ENCODE measurements at places on chromosomes 5 and 9.

GRCh38 chr5:68169903-68170302 lies 45.7 kb upstream of the PIK3R1 start:
- no peak for DNase-seq

DNA sequence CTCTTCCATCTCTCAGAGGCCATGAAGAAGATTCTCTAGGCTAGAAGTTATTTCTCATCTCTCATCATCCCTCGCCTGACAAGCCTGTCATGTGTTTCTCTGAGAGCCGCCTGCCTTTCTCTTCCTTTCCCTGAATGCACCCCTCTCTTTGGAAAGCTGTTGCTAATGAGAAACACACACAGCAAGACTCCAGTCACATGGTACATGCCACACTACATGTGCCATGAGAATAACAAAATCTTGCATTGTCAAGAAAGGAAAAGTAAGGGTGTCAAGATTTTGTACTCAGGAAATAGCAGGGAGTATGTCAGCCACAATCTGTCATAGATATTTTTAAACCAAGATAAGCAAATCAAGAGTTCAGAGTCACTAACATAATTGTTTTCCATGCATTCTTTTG lies 8.9 kb downstream of the AGXT2 start:
- DNase-seq = no peak

DNA sequence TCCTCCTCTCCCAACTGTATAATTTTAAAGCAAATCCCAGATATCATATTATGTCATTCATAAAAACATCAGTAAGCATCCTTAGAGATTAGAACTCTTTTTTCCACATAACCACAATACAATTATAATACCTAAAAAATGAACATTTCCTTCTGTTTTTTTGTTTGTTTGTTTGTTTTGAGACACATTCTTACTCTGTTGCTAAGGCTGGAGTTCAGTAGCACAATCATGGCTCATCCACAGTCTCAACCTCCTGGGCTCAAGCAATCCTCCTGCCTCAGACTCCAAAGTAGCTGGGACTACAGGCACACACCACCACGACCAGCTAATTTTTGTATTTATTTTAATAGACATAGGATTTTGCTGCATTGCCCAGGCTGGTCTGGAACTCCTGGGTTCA lies 8.0 kb downstream of the F2R start:
- no peak for DNase-seq

DNA sequence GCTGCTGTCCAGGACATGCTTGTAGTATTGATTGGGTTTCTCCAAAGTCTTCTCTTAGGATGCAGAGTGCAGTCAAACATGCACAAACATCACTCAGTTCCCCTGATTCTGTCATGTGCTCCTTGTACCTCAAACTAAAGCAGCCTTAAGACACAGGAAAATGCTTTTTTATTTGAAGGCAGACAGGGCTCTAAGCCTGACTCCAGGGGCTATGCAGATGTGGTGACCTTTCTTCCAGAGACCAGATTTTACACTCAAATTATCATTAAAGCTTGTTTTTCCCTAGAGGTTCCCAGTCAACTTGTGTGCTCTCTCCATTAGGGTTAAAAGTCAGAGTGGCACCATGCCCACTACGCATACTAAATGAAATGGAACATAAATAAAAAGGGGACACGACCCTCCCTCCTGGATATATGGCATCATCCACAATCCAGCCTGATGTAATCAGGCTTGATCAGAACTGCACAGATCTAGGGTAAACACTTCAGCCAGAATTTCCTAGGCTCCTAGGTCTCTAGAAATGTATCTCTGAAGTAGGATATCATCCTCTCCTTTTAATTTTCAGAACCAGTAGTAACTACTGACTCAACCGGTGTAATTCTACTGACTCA lies 771.1 kb downstream of the NR2F1-AS1 start:
- DNase-seq = no peak

GRCh38 chr5:140399979-140400729 lies 1.5 kb upstream of the ANKHD1 start:
- no peak for DNase-seq

DNA sequence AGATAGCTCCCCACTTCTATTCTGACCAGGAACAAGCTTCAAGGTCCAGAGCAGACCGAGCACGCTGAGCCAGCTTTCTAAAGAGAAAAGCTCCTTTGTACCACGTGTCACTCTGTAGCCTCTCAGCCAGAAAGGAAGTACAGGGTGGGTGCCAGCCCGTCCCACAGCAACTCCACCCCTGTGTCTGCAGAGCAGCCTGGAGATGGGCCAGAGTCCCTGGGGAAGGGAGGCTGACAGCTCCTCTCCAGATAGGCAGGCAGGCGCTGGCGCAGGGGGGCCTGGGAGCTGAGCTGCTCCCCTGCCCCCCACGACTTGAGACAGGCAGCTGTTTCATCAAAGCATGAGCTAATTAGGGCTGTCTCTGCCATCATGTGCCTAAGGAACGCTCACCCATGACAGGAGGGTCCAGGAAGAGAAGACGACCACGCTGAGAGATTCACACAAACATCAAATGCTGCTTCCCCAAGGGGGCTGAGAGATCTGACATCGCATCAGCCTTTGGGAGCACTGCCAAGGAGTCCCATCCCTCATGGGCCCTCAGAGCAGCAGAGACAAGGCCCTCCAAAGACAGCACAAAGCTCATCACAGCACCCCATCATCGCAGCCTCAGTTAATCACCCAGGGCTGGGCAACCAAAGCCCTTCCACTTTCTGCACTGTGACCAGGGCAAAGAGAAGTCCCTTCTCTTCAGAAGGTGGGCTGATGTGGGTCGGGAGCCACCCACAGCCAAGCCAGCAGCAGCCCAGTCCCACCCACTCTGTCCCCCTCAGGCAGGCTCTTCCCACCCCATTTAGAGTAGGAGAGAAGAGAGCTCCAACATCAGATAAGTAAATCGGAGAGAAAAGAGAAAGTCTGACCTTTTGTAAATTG lies 78.5 kb upstream of the LRRTM2 start:
- no peak for DNase-seq

- no peak for DNase-seq
These were observed 97.7 kb upstream of the IER5L start for GRCh38 chr9:129275626-129276247.

DNA sequence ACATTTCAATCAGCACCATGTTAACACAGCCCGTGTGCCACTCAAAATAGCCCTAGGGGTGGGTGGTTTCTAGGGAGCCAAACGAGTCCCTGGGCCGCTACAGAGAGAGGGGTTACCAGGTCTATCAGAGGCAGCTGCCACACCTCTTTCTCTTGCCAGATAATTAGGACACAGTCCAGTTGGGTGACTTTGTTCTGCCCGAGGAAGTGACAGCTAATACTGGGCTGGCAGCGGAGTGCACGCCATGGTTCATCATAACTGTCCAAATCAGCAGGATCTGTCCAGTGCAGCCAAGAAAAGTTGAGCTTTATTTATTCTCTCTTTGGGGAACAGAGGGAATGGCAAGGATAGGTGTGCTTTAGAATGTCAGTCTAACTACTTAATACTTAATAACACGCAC lies 583.8 kb downstream of the BRINP1 start:
- DNase-seq = no peak

- no peak for DNase-seq
These were observed 131.1 kb downstream of the TLE1 start for GRCh38 chr9:81558091-81558830.

DNA sequence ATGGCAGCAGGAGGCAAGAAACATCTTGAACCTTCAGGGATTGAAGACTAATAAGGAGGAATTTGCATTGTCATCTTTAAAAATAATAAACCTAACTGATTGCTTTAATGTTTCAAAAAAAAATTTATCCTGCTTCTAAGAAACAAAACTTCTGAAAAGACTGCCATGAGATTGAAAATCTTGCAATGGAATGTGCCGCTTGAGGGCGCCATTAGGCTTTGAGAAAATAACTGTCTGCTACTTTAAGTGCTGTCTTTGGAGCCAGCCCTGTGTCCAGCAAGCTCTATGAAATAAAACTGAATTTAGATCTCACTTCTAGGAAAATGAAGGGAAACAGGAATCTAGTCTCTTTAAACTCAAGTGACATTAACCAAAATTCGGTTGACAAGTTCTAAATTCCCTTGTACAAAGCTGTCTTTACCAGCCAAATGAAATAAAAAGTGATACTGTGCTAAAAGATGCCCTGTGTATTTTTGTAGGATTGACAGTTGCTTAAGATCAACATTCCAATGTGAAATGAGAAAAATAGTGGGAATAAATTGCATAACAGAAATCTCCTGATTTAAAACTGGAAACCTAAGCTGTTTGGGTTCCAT lies 79.4 kb downstream of the ESM1 start:
- DNase-seq = peak; percentile 9

DNA sequence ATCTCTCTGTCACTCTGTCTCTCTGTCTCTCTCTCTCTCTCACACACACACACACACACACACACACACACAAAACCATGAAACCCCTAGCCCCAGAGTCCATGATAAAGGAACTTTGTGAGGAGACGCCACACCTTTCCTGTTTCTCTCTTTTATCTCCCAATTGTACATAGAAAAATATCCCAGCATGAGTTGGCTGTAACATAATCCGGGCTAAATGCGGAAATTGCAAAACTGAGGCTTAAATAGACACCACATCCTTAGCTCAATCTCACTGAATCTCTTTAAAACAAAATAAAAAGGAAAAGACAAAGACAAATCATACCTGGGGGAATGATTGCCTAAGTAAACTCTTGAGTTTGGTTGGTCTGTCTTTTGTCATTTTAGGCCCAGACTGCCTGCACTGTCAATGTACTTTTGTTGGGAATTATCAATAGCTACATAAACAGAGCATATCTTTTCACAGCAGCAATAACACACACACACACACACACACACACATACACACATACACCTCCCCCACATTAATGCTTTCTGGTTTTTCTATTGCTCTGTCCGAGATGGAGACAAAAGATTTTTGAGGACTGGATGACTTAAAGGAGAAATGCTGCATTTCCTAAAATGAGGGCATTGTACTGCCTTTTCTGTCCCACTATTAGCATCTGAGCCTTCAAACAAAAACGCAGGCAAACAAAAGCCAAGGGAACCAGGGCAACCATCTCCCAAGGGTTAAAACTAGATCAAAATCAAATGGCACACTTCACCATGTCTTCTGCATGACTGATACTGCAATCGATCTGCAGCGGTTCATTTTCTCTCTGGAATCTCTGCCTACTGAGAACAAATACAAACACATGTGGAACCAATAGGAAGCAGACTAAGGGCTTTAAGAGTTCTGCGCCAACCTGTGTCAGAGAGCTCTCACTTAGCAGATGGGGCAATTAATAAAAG lies 321.5 kb downstream of the NFIB start:
- no peak for DNase-seq

DNA sequence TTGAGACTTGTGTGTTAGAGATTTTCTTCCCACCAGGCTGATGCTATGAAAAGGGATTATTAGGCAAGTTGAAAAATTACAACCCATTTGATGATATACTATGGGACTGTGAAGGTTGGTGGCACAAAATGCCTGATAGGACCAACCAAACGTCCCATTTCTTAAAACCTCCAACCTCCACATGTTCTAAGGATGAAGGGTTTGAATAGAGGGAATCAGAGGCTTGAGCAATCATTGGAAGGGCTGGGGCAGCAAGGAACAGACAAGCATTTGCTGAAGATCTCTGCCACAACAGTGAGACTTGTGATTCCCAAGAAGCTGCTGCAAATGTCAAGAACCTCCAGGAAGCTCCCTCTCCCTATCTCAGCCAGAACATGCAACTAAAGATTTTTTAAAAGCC lies 283.1 kb downstream of the ELAVL2 start:
- no peak for DNase-seq

DNA sequence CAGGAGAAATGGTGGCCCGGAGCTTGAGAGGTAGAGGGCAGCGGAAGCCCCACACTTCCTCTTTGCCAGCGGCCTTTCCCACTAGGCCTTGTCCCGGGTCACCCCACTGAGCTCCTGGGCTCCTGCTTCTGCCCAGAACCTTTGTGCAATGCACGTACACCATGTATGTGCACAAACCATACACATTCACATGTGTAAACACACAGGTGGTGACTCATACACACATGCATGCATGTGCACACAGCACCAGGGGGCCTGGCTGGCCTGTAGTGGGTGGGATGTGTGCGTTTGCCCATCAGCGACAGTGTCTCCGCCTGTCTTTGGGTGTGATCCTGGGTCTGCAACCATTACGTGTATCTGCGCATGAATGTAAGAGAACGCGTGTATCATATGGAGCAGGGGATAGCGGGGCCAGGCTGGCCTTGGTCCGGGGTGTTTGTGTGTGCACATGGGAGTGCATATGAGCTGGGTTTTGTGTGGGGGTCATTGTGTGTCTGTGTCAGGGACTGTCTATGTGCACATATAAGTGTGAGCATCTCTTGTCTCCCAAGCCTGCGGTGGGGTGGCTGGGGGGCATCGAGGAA lies 43.7 kb downstream of the PSD2 start:
- DNase-seq = no peak

GRCh38 chr9:86600977-86601376 lies 246.8 kb upstream of the TUT7 start:
- DNase-seq = no peak

- DNase-seq = no peak
These were observed 8.1 kb upstream of the ZBTB43 start for GRCh38 chr9:126796758-126797157.

GRCh38 chr9:103397868-103398600 lies 402.9 kb downstream of the CYLC2 start:
- DNase-seq = no peak
